Aortic smooth muscle cell (primary cell): ENCODE measurements at places on chromosomes 5 and 9. TPM values are rescaled to one million over a fixed set of nuclear protein-coding genes. Genes with fewer than 3 reads are reported as not detected.

Gene COL23A1
- not detected in 2 replicates for total RNA-seq

Gene SSNA1
- 73.2 and 78.1 TPM in 2 replicates for total RNA-seq

Gene PCDHGA10
- 5.3 and 7.5 TPM in 2 replicates for total RNA-seq

Gene TAF1L
- total RNA-seq, result under 0.01 TPM in 2 replicates

Gene PTAR1
- 73.3 and 77.1 TPM in 2 replicates for total RNA-seq

Gene SPINK6
- total RNA-seq, result not detected in 2 replicates

Gene CEL
- total RNA-seq, result 0.19 and 0.26 TPM in 2 replicates

Gene TAS2R1
- not detected in 2 replicates for total RNA-seq

Gene NOL8
- 23.6 and 26.5 TPM in 2 replicates for total RNA-seq

Gene ZBED3
- total RNA-seq, result 0.40 and 0.81 TPM in 2 replicates

Gene CAVIN4
- 0.92 and 1.2 TPM in 2 replicates for total RNA-seq

Gene PCDHA13
- total RNA-seq, result under 0.01 and 0.19 TPM in 2 replicates

Gene NTNG2
- total RNA-seq, result 1.6 and 4.2 TPM in 2 replicates

Gene SLC6A18
- total RNA-seq, result not detected in 2 replicates

Gene LHX2
- not detected in 2 replicates for total RNA-seq

Gene NIPAL4
- total RNA-seq, result not detected in 2 replicates

Gene PLEKHG4B
- not detected in 2 replicates for total RNA-seq

Gene PCDHB15
- 0.53 and 0.56 TPM in 2 replicates for total RNA-seq

Gene C9orf153
- 0.25 and 0.26 TPM in 2 replicates for total RNA-seq

Gene CNTNAP3B
- total RNA-seq, result 25.0 and 67.8 TPM in 2 replicates

Gene SHOC1
- total RNA-seq, result not detected in 2 replicates

Gene MLANA
- not detected in 2 replicates for total RNA-seq

Gene IL33
- 180 and 337 TPM in 2 replicates for total RNA-seq

Gene ATP6V0E1
- 318 and 333 TPM in 2 replicates for total RNA-seq

Gene PCDHAC1
- total RNA-seq, result 0.06 and 0.13 TPM in 2 replicates

Gene HCN1
- not detected in 2 replicates for total RNA-seq

Gene TSLP
- total RNA-seq, result 18.9 and 26.5 TPM in 2 replicates

Gene SETD9
- 10.1 and 11.6 TPM in 2 replicates for total RNA-seq

Gene ZNF883
- total RNA-seq, result 0.99 and 1.7 TPM in 2 replicates

Gene CYLC2
- total RNA-seq, result not detected in 2 replicates

Gene PTGER4
- 20.6 and 66.8 TPM in 2 replicates for total RNA-seq

Gene RGS7BP
- 1.1 and 1.7 TPM in 2 replicates for total RNA-seq

Gene GRPEL2
- 11.5 and 12.4 TPM in 2 replicates for total RNA-seq

Gene RFESD
- 2.1 and 2.2 TPM in 2 replicates for total RNA-seq

Gene C5orf24
- 40.8 and 47.3 TPM in 2 replicates for total RNA-seq

Gene C5orf58
- 0.26 TPM in 1 of 2 replicates, not detected in the other for total RNA-seq

Gene TSSK1B
- under 0.01 and 0.13 TPM in 2 replicates for total RNA-seq

Gene TMEM215
- not detected in 2 replicates for total RNA-seq

Gene NME5
- total RNA-seq, result 4.8 and 5.0 TPM in 2 replicates

Gene ORM1
- total RNA-seq, result not detected in 2 replicates

Gene DOCK8
- total RNA-seq, result under 0.01 TPM in 2 replicates

Gene CXXC5
- 117 and 166 TPM in 2 replicates for total RNA-seq

Gene NXNL2
- total RNA-seq, result 0.66 and 0.81 TPM in 2 replicates

Gene SPATA31D3
- total RNA-seq, result not detected in 2 replicates

Gene PIP5K1B
- total RNA-seq, result under 0.01 and 0.06 TPM in 2 replicates

Gene KIAA0825
- total RNA-seq, result 4.1 and 4.7 TPM in 2 replicates

Gene SPATA9
- 0.13 TPM in 1 of 2 replicates, not detected in the other for total RNA-seq

Gene EFNA5
- 11.9 and 18.2 TPM in 2 replicates for total RNA-seq

Gene KIAA1958
- 0.66 and 0.68 TPM in 2 replicates for total RNA-seq

Gene SPAAR
- total RNA-seq, result 0.12 and 0.26 TPM in 2 replicates
